ENCODE measurements at places on chromosomes 3 and 15. TPM values are rescaled to one million over a fixed set of nuclear protein-coding genes. Genes with fewer than 3 reads are reported as not detected.
A peak's percentile ranks its signal among the peaks of the same experiment; 100 is the strongest.

GRCh38 chr15:56467616-56468015 is 2.7 kb upstream of the MNS1 start:
- H3K27me3 ChIP-seq: peaks cover 24% of the 10 kb centered on the region
- H3K4me3 ChIP-seq: no peak overlapping the region
- no peak overlapping the region for H3K27ac ChIP-seq
- no peaks in the 10 kb centered on the region for H3K36me3 ChIP-seq
- peaks cover 6% of the 10 kb centered on the region for H3K4me1 ChIP-seq

DNA sequence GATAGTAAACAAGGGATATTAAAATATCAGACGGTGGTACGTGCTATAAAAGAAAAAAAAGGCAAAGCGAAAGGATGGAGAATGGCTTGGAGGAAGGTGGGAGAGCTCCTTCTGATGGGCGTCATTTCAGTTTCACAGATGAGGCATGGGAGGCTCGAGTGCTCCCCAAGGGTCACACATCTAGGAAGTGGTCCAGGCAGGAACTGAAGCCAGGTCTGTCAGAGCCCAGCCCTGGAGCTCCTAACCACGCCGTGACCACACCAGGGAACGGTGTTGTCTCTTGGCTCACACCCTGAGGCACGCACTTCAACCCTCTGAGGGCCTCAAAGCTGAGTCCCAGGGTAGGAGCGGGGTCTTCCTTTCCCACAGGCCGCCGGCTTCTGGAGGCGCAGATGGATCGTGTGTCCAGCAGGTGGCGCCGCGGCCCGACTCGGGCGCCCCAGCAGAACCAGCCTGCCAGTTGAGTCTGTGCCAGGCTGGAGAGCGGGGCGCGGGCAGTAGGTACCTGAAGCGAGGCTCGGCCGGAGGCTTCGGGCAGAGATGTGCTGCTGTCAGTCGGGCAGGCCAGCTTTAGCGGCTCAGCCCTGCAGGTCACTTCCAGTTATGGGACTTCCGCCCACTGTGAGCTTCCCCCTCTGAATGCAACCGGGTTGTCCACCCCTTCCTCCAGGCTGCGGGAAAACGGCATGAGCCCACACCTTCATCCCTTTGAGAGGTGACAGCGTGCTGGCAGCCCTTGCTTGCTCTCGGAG is 68.1 kb downstream of the SLC6A1 start:
- DNase-seq: no peak
- H3K27me3 ChIP-seq: no peaks in the 10 kb centered on the region
- no peaks in the 10 kb centered on the region for H3K4me1 ChIP-seq

The PCLAF gene
- total RNA-seq: 1.0 TPM

DNA sequence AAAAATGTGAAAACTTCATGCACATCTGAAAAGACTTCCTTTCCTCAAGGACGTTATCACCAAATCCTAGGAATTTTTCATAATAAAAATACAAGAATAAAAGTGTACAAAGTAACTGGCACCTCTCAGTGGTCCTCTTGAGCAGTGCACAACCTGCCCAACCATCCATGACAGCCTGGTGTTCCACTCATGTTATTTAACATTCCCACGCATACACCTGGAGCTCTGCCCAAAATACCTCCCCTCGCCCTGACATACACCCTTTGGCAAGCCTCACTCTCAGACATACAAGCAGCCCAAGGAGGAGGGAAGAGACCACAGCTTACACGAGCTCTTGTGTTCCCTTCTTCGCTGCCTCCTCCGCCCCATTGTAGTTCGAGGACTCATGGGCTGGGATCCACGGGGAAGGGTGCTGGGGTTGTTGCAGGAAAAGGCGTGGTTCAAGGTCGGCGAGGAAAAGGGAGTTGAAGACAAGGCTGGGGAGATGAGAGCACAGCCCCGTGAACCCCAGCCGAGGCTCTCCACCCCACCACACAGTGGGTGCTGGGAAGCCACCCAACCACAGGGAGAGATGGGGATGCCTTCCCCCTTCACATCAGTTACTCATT is 23.3 kb downstream of the GRIP2 start:
- H3K4me3 ChIP-seq: no peak overlapping the region
- no peak overlapping the region for H3K27ac ChIP-seq
- H3K36me3 ChIP-seq: no peaks in the 10 kb centered on the region
- no peaks in the 10 kb centered on the region for H3K27me3 ChIP-seq

The LRRC57 gene
- 36.0 TPM for total RNA-seq

DNA sequence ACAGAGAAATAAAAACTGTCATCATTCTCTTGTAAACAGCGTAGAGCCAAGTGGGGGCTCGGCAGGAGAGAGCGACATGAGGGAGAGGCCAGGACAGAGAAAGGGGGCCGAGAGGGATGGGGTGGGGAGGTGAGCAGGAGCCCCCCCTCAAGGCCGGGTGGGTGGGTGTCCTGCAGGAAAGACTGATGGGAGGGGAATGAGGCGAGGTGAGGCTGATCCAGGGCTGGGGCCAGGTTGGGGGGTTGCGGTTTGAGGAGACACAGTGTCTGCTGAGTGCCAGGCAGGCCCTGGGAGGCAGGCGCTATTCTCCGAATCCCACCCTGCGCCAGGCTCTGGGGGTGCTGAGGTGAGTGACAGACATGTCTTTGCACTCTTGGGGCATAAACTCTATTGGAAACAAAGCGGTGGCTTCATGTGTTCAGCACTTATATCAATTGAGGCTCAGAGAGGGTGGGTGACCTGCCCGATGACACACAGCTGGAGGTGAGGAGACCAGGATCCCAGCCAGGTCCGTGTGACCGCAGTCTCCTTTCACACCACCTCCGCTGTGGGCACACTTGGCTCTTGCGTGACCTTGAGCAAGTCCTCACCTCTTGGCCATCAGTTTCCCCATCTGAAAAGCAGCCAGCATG is 19.6 kb upstream of the CSPG4 start:
- peaks cover 4% of the 10 kb centered on the region for H3K4me1 ChIP-seq
- no peaks in the 10 kb centered on the region for H3K36me3 ChIP-seq
- no peak overlapping the region for H3K4me3 ChIP-seq

The SYNPR gene
- total RNA-seq: not detected

The CILP gene
- 0.52 TPM for total RNA-seq

GRCh38 chr3:36373084-36373483 is 7.2 kb upstream of the STAC start:
- no peak overlapping the region for H3K4me3 ChIP-seq
- DNase-seq: no peak
- no peaks in the 10 kb centered on the region for H3K36me3 ChIP-seq

The CFAP92 gene
- total RNA-seq: not detected

DNA sequence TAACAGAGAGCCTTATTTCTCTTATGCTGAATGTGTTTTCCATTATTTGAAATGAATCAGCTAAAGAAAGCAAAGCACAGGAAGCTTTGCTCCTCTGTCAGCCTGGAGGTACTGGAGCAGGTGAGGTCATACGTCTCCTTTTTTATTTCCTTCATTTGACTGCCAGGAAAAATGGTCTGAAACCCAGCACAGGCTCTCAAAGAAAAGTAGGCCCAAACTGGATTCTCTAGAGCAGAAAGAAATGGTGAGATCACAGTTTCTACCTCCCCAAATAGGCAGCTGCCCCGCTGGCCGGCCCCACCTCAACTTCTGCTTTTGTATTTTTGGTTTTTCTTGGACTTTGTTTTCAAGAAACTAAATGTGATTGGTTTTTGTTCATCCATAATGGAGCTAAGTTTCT is 95.1 kb downstream of the RPL39L start:
- H3K4me3 ChIP-seq: peak overlapping the region; percentile 13
- H3K27ac ChIP-seq: peak overlapping the region; percentile 52
- DNase-seq: no peak
- no peaks in the 10 kb centered on the region for H3K27me3 ChIP-seq
- H3K4me1 ChIP-seq: peaks cover 79% of the 10 kb centered on the region
- peaks cover 69% of the 10 kb centered on the region for H3K36me3 ChIP-seq

DNA sequence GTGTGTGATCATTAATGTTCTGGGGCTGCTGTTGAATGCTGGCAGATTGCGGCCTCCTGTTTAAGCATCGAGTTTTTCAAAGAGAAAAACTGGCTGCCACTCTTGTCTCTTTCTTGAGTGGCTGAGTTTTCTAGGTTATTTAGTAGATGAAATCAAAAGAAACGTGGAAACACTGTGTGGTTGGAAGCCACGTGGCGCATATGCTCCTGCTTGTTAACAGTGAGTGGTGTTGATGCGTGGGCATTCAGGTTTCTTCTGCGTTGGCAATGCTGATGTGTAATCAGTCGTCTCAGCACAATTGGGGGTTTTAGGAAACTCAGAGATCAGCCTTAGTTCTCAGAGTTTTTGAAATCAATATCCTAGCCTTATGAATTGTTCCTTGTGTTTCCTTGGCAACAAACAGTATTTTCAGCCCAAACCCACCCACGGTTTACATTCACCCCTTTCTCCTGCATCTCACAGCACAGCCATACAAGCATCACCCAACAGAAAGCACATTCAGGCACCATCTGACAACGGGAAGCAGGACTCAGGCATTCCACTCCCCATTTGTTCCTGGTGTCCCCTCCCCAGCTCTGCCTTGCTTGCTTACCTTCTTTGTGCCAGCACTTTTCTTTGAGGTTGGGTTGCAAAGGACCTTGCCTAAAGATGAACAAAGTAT is 74.7 kb downstream of the SEC22A start:
- no peaks in the 10 kb centered on the region for H3K27me3 ChIP-seq
- no peak overlapping the region for H3K27ac ChIP-seq
- peaks cover 11% of the 10 kb centered on the region for H3K36me3 ChIP-seq
- H3K4me1 ChIP-seq: no peaks in the 10 kb centered on the region
- DNase-seq: no peak
- no peak overlapping the region for H3K4me3 ChIP-seq

The RTP3 gene
- total RNA-seq: not detected

GRCh38 chr15:71506946-71507345 is 303.4 kb upstream of the NR2E3 start:
- no peaks in the 10 kb centered on the region for H3K4me1 ChIP-seq
- no peak overlapping the region for H3K27ac ChIP-seq
- peaks cover 6% of the 10 kb centered on the region for H3K27me3 ChIP-seq
- DNase-seq: no peak

All from CD4-positive, CD25-positive, alpha-beta regulatory T cell (primary cell).